ENCODE measurements at places on chromosomes 12 and 14.

DNA sequence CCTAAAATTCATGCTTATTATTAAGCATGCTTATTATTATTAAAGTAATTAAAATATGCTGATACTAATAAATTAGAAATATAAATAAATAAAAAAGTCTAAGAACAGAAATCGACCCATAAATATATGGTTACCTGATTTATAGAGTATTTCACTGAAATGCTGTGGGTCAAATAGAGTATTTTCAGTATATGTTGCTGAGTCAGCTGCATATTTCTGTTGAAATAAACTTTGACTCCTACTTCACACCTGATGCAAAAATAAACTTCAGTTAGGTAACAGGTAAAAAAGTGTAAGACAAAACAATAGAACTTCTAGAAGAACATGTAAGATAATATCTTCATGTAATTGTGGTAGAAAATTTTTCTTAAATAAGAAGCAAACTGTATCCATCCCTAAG lies 967.9 kb downstream of the TRHDE start:
- DNase-seq: no peak

DNA sequence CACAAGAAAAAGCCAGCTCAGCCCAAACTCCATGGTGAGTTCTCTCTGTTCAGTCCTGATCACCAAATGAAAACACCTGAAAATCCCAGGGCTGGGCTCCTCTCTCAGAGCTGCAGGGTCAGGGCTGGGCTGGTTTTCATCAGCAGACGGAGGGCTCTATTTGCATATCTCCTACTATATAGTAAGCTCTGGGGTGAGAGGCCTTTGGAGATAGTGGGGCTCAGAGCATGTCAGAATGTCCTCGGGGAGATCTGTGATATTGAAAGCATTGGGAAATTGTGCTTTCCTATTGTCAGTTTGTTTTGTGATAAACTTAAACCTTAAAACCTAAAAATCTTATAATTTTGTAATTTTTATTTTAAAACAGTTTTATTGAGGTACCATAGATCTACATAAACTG lies 742.6 kb downstream of the TMEM121 start:
- DNase-seq: no peak

DNA sequence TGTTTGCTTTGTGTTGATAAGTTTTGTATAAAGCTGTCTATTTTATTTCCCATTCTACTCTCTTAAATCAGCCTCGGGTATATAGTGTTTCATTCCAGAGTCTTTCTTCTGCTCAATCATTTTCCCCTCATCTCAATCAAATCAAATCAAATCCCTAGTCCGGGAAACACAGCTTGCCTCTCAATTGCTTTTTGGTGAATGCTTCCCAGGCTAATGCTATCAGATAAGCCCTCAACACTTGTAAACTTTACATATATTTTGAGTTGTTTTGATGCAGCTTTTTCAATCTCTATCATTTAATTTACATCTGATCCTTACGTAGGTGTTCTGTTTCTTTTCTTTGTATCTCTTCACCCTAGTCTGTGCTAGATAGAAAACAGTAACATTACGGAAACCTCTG lies 416.7 kb upstream of the PDE3A start:
- DNase-seq: no peak

DNA sequence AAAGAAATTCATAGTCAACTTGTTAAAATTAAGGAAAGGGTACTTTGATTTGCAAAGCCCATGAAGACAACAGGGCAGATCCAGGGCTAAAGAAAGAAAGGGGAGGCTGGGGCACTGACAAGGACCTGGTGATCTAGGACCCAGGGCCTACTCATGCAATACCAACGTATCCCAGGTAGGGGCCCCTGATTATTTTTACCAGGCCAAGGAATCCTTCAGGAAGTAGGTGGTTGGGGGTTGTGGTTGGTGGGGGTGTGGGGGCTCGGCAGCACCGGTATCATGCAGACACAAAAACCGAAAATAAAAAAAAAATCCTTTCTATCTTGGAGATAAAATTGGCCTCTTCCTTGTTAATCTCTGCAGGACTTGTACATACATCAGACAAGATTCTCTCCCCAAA lies 47.5 kb downstream of the GSC start:
- DNase-seq: no peak

- no peak for DNase-seq
These were observed 156.3 kb upstream of the GSC start for GRCh38 chr14:94926176-94926575.

DNA sequence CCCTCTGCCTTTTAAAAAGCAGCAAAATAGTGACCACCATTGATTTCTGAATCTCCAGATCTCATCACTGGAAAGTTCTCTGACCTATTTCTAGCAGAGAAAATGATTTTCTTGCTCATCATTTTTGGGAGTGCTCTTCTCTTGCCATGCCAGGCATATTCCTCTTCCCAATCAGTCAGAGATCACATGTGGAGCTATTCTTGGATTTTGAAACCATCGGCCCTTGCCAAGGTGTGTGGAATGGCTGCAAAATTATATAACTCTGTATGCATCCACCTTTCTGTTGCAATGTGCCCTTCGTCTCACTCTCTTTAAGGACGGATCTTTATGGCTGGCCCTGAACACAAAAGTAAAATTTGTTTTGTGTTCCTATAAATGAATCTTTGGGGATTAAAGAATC lies 25.5 kb upstream of the LDHB start:
- no peak for DNase-seq

- no peak for DNase-seq
These were observed 65.6 kb upstream of the RMST start for GRCh38 chr12:97397008-97397407.

DNA sequence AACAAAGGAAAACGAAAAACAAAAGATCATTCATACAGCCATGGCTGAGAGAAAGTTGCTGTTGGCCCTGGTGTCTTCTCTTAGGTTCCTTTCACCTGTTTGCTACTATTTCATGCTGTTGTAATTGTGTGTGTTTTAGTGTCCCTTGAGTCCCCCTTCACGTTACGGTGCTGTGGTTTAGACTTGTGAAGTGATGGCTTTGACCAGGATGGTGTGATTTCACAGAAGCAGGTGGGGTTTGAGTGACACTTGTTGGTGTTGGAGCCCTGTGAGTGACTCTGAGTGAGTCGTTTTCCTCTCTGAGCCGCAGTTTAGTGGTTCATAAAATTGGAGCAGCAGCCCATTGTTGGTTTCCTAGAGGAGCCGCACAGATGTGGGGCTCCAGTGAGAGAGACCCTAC lies 635.4 kb downstream of the VRK1 start:
- DNase-seq: no peak

Measured in NCI-H524 (cell line).